Adrenal gland (tissue), 19 donors: ENCODE measurements at places on chromosomes 6 and 20.

- no peak for DNase-seq
Observed at GRCh38 chr6:47165918-47166317, 123.8 kb upstream of the ADGRF1 start.

- DNase-seq = no peak
Observed at GRCh38 chr20:15814911-15815310, 758.3 kb downstream of the KIF16B start.

DNA sequence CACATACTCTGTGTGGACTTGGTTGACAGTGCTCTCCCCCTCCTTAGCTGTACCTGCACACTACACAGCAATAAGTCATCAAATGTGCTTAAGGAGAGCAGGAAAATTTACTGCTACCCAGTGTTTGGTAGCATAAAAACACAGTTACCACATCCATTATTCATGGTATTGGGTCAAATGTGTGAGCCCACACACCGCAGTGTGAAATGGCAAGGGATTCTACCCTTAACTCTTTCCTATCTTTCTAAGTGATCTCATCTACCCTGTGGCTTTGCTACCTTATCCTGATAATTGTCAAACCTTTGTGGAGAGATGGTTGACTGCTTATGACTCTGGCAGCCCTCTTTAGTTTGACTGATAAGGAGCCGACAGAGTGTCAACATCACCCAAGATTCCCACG is 47.6 kb downstream of the STX11 start:
- no peak for DNase-seq

GRCh38 chr6:33425668-33426577 is 6.1 kb downstream of the SYNGAP1 start:
- peak; percentile 90 for DNase-seq

DNA sequence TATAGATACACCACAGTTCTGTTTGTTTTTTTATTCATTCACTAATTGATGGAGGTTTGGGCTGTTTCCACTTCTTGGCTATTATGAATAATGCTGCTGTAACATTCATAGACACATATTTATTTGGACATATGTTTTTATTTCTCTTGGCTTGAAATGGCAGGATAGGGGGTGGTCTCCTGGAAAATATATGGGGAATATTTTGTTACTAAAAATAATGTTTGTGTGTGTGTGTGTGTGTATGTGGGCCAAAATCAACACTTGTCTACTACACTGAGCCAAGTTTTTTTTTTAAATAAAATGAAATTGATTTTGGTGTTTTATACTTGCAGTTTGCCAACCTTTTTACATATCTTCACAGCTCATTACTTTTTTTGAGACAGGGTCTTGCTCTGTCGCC is 264.4 kb upstream of the SULF2 start:
- no peak for DNase-seq

DNA sequence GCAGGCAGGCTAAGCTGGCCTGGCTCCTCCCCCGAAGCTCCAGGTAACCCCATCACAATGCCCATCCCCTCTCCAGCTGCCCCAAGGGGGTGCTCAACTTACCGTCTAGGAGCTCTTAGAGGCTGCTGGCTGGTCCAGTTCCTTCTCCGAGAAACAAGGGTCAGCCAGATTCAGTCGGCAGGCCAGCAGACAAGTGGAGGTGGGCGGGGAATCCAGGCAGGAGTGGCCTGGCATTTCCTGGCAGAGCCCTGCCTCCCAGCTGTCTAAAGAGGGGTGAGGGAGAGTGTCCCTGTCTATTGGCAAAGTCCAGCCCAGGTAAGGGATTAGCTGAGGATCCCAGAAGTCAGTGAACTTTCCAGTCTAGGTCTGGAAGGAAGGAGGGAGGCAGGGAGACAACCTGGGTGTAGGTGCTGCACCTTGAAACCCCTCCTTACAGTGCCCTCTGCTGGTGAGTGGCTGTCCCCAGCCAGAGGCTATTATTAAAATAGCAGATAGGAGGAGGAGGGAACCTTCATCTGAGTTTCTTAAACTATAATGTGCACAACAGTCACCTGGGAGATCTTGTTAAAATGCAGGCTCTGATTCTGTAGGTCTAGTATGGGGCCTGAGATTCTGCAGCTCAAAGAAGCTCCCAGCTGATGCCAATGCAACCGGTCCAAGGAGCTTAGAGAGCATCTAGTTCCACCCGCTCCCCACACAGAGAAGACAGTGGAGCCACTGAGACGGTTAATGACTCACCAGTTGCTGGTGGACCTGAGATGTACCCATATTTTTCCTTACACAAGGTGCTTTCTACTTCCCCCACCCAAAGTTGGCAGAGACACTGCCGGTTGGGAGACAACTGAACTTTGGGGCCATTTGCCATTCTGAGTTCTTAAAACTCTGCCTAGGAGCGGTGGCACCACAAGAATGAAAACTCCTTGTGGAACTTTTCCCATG is at the start of gene UNC5CL:
UNC5CL (minus strand) TSS at position 162 of the 939 bp plus-strand sequence. CDS start 4,147 bp downstream, outside the sequence.
- DNase-seq = peak; percentile 33

GRCh38 chr6:69790629-69791028 is 6.2 kb downstream of the LMBRD1 start:
- no peak for DNase-seq

GRCh38 chr20:1848373-1848772 is 46.8 kb upstream of the SIRPA start:
- DNase-seq = no peak

DNA sequence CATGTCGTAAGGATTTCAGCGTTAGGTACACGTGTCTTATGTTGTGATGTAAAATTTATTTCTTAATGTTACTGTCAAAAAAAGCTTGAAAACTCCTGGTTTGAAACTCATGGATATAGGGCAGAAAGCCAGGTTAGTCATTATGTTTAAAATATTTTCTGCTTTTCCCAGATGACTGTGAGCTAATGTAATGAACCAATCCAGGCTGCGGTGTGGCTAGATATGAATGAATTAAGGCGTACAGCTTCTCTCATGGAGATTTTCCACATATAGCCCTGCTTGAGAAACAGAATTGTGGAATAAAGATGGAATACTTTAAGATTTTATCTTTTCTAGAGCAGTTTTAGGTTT is 80.3 kb upstream of the STMND1 start:
- no peak for DNase-seq

- DNase-seq = no peak
Observed at GRCh38 chr20:43376831-43377230, 80.9 kb upstream of the SRSF6 start.

- no peak for DNase-seq
Observed at GRCh38 chr6:145003145-145003544, 718.0 kb downstream of the UTRN start.

DNA sequence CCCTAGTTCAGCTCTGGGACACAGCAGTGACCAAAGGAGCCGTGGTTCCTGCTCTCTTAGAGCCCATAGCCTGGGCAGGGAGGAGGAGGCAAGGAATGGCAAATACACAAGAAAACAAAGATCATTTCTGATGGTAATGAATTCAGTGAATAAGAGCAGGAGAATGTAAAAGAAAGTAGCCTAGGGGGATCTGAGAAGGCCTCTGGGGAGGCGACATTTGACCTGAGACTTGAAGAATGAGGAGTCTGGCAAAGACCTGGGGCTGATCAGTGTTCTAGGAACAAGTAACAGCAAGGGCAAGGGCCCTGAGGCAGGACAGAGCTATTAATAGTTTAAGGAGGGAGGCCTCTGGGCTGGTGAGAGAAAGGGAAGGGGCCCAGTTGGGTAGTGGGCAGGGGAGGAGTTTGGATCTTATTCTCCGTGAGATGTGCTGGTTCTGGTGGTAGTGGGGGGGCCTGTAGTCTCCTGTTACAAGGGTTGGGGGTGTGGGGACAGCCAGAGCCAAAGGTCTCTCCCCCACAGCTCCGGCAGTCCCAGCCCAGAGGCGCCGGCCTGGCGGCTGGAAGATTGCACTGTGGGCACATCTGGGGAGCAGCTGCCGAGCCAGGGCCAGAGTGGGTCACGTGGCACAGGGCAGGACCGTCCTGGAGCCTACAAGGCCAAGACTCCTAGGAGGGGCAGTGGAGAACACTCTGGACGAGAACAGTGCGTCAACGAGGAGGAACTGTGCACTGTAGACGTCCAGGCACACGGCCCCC is 9.3 kb upstream of the ID1 start:
- peak; percentile 71 for DNase-seq

DNA sequence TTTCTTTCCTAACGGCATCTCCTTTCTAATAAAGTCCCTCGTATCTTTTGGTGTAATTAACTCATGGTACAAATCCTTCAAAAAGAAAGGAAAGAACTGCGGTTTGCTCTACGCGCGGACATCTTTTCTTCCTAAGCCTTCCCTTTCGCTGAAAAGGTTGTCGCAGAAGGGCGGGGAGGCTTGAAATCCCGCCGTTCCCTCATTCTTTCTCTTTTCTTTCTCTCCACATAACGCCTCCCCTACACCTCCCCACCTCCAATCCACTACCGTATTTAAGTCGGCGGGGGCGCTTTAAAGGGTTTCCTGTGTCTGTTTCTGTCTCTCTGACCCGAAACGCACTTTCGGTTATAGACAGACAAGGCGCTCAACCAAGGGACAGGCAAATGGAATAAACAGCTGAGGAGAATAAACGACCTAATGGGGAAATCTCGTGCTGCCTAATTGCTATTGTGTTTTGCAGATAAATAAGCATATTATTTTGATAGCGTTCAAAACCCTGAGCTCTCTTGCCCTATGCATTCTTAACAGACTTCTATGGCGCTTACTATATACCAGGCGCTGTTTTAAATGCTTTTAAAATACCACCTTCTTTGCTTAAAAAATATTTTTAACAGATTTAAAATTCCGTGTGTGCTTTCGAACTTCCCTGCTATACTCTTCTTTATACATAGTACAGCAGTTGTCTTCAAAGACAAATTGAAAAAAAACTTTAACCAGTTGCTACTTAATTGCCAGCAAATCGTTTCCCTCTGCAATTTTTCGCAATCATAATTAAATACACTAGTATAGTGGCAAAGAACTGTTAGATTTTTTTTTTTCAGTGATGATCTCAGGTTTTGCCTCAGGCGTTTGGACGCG is 2.5 kb upstream of the HEY2 start:
- peak; percentile 88 for DNase-seq

DNA sequence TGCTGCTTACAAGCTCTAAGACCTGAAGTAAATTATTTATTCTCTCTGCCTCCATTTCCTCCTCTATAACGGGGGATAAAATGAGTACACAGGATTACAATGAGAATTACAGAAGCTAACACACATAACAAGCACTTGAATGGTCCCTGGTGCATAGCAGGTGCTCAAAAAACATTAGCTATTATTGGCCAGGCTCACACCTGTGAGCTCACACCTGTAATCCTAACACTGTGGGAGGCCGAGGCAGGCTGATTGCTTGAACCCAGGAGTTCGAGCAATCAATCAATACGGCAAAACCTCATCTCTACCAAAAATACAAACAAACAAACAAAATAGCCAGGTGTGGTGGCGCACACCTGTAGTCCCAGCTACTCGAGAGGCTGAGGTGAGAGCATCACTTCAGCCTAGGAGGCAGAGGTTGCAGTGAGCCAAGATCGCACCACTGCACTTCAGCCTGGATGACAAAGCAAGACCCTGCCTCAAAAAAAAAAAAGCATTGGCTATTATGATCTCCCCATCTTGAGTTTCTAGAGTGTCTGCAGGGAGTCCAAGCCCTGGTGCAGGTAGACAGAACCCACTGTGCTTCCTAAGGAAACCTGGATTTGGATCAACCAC is 68.1 kb downstream of the PREX1 start:
- no peak for DNase-seq

DNA sequence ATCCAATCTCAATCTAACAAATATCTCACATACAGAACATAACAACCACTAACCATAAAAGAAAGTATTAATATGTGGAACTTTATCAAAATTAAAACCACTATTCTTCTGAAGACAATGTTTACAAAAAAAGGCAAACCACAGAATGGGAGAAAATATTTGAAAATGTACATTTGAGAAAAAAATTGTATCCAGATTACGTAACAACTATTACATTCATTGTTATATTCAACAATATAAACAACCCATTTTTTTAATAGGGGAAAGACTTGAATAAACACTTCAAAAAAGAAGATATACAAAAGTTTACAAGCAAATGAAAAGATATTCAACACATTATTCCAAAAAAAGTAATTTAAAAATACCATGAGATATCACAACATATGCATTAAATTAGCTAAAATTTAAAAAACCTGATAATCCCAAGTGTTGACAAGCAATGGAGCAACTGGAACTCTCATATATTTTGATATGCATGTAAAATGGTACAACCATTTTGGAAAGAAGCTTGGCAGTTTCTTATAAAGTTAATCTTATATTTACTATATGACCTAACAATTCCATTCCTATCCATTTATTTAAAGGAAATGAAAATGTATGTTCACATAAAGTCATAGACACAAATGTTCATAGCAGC is 124.3 kb upstream of the CDYL start:
- no peak for DNase-seq

GRCh38 chr6:150656156-150656555 is 56.5 kb downstream of the PLEKHG1 start:
- DNase-seq = no peak

GRCh38 chr20:1388741-1389483 is 3.9 kb downstream of the FKBP1A start:
- no peak for DNase-seq
